Activated CD4-positive, alpha-beta memory T cell treated with anti-CD3 and anti-CD28 coated beads for 36 hours (primary cell): ENCODE measurements at places on chromosomes 4 and X. TPM values are rescaled to one million over a fixed set of nuclear protein-coding genes. Genes with fewer than 3 reads are reported as not detected.

YY2 gene
- 0.75 TPM for total RNA-seq

PRPS1 gene
- 141 TPM for total RNA-seq

TTC29 gene
- total RNA-seq, result not detected

CFAP47 gene
- not detected for total RNA-seq

CDS1 gene
- total RNA-seq, result 0.17 TPM

CXCL5 gene
- not detected for total RNA-seq
